Nucleus accumbens (tissue), 56 donors: ENCODE measurements at places on chromosomes 6 and 20.

DNA sequence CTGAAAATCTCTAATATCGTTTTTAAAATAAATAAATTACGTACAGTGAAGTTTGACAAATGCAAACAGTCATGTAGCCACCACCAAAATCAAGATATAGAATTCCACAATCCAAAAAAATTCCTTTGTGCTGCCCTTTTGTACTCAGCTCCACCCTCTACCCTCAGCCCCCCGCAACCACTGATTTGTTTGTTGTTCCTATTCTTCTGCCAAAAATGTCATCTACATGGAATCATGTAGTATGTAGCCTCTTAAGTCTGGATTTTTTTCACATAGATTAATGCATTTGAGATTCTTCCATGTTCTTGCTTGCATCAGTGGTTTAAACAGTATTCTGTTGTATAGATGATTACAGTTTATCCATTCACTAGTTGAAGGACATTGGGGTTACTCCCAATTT lies 8.5 kb upstream of the REPS1 start:
- DNase-seq = no peak

DNA sequence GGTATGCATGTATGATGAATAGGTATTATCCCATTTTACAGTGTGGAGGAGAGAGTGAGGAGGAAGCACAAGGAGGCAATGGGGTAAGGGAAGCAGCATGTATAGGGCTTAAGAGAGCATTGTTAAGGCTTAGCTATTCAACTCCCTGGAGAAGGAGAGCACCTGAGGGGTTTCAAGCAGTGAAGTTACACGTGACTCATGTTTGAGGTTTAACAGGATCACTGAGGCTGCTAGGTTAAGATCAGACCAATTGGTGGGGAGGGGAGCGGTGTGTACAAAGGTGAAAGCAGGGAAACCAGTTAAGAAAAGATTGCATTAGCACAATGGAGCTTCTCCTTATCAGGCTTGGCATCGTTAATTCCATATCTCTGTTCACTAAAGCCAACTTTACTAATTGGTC lies 64.4 kb upstream of the NHSL1 start:
- no peak for DNase-seq

DNA sequence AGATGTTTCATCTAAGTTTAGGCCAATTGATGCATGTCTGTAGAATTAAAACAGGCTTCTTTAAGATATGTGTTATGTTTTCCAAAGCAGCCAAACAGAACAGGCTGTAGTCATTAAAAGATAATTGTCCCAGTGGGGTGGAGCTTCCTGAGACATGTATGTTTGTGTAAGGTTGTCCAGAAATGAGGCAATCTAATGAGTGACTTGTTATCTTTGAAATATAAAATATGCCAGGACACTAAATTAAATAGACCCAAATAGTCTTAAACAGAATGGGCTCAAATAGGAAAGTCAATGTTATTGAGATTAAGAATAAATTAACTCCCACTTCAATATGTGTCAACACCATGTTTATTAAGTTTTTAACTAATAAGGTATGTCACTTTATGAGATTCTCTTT lies 204.7 kb upstream of the RNF217 start:
- no peak for DNase-seq

- no peak for DNase-seq
Observed at GRCh38 chr20:11261533-11262000, 587.8 kb upstream of the JAG1 start.

- DNase-seq = no peak
Observed at GRCh38 chr20:11918391-11918845, 725 bp downstream of the BTBD3 start.
